ENCODE measurements at places on chromosomes 2 and 18. TPM values are rescaled to one million over a fixed set of nuclear protein-coding genes. Genes with fewer than 3 reads are reported as not detected.

Gene HRH4
- not detected for total RNA-seq

Gene COLEC12
- 0.12 TPM for total RNA-seq

Gene VWC2L
- not detected for total RNA-seq

Gene TRABD2A
- 10.8 TPM for total RNA-seq

DNA sequence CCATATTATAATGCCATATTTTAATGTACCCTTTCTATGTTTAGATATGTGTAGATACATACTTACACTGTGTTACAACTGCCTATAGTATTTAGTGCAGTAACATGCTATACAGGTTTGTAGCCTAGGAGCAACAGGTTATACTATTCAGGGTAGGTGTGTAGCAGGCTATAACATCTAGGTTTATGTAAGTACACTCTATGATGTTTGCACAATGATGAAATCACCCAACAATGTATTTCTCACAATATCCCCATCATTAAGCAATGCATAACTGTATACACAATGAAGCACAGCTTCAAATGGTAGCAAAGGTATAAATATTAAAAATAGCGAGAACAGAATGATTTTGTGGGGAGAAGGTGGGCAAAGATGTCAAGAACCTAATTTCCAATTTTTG lies 117.8 kb downstream of the DYM start:
- DNase-seq: no peak

- no peak for DNase-seq
These were observed 24.0 kb upstream of the GREB1 start for GRCh38 chr2:11509657-11510360.

DNA sequence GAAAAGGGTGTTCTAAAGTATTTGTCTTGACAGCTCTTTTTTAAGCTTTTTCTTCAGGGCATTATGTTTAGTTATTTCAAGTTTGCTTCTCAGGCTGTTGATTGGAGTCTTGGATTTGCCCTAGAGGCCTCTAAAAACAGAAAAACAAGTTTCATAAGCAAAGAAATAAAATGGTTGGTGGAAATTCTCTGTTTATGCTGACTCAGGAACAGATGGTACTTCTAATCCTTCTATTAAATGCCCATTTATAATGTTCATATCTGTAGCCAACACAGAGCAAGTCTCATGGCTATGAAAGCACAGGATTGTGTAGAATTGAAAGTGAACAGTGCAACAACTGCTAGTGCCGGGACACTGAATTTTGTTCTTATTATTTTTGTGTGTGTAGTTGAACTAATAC lies 60.4 kb downstream of the KCNJ3 start:
- no peak for DNase-seq

DNA sequence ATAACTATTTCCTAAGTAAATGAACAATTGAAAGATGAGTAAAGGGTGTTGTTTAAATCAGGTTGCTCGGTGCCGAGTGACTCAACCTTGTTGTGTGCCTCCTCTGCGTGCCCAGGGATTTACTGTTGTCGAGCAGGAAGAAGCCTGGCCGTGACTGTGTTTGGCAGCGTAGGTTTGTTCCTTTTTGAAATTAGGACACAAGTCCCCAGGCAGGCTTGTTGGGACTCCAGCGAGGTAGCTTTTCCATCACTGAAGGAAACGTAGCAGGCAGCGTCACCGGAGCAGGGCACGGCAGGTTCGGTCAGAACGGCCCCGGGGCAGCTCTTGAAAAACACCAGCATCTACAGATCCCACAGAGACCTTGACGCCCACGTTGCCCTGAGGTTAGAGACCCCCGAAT lies 48.6 kb downstream of the TMEM18 start:
- no peak for DNase-seq

GRCh38 chr2:88811233-88811632 lies 119.8 kb downstream of the RPIA start:
- DNase-seq: no peak
